ENCODE measurements at places on chromosomes 12 and 14.

DNA sequence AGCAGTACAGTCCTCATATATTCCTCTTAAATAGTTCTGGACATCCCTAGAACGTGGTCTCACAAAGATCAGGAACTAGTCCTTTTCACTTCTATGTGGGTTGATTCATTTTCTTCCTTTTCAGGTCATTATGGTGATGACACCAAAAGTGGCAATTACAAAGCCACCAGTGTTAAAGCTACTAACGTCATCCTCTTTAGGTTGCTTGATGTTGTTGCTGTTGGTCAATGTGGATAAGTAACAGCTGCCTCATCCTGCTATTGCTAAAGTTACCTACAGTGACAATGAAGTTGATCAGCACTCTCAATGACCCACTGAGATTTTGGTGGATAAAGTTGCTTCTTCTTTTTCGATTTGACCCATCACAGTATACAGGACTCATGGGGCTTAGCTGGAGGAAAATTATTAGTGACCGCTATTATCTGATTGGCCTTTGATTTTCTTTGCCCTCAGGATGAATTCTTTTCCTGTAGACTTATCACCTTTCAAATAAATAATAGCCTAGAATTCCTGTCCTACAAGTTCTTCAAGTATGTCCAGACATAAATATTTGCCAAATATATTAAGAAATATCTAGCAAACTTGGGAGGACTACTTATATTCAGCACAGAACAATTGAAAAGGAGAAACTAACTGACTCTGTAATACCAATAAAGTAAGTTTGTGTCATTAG lies 54.0 kb upstream of the ATP2B1 start:
- no peak for DNase-seq

DNA sequence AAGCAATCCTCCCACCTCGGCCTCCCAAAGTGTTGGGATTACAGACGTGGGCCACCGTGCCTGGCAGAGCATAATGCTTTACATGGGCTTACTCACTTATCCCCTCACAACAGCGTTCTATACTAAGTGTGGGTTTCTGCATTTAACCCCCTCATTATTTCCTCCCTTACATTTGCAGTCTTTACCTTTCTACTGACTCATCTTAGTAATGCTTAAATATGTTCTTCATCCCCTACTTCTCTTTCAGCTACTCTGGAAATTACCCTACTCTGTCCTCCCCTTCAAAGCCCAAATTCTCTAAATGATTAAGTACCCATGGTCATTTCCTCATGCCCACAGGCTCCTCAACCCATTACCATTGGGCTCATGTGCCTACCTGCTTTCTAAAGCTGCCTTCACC lies 40.7 kb downstream of the NKX2-1 start:
- DNase-seq = no peak

DNA sequence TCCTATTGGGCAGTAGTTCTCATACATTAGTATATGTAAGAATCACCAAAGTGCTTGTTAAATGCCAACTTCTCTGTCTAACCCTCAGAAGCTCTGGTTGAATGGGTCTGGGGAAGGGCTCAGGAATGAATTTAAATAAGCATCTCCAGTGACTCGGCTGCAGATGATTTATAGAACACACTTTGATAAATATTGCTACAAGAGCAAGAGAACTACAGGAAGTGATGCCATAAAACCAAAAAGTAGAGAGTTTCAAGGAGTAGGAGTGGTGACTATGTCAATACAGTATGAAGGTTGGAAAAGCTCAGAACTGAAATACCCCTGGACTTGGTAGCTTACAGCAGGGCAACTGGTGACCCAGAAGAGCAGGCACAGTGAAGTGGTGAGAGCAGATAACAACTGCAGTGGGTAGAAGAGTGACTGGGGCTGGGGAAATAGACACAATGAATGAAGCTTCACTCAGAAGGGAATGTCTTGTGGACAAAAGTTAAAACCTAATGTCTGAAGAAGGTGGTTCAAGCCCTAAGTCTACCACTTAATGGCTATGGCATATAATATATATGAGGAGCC lies 8.0 kb upstream of the PLEKHA5 start:
- no peak for DNase-seq

GRCh38 chr12:13587721-13588390 lies 391.3 kb downstream of the EMP1 start:
- DNase-seq = no peak

DNA sequence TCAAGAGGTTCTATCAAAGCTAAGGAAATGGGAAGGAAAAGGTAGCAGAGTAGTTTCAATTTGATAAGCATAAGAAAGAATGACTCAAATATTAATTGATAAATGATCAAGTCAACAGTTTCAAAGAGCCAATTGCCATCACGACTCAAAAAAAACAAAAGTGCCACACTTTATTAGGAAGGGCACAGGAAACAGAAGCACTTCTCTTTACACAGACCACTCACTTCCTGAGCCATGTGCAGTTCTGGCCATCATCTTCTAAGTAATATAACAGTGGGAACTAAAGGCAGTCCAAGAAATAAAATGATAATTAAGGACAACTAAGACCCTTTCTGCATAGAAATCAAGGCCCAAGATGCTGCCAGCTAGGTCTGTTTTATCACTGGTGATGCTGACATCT lies 13.2 kb downstream of the TM7SF3 start:
- DNase-seq = no peak

DNA sequence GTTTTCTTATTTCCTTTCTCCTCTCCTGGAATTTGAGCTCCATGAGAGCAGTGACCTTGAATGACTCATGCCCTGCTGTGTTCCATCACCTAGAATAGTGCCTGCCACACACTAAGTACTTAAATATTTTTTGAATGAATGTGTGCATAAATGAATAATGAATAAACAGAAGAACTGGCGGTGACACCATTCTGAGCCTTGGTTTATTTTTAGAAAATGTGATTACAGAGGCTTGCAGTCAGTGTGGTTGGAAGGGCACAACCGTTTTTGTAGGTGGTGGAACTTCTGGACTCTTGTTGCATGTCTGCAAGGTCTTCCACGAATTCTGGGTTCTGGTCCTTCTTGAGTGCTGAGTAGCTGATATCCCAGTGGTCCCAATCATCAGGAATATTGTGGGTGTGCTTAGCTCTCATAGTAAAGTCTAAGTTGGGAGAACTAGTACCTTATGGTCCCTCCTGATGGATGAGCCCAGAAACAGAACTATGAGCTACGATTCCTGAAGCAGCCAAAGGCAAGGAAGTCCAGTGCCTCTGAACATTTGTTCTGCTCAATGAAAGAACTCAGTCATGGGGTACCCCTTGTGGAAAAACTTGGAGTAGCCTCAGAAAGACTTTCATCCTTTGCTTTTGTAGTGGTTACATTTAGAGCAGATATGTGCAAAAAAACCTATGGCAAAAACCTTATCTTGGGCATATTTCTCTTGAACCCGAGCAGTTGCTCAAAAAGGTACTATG lies 28.8 kb upstream of the BHLHE41 start:
- no peak for DNase-seq

DNA sequence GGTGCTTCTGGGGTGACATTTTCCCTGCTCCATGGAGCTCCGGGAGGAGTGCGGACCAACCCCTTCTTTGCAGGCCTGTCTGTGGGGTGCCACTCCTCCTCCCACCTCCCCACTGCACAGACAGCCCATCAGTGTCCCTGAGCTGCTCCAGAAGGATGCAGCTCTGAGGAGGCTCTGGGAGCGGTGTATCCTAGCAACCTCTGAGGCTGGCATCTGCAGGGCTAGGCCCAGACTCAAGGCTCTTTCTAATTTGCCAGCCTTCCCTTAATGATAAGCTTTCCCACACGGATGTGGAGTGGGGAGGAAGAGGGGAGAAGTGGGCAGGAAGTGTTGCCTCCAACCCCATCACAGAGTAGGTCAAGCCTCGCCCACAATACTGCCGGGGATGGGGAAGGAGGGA lies 59.7 kb downstream of the CALM1 start:
- DNase-seq = no peak

DNA sequence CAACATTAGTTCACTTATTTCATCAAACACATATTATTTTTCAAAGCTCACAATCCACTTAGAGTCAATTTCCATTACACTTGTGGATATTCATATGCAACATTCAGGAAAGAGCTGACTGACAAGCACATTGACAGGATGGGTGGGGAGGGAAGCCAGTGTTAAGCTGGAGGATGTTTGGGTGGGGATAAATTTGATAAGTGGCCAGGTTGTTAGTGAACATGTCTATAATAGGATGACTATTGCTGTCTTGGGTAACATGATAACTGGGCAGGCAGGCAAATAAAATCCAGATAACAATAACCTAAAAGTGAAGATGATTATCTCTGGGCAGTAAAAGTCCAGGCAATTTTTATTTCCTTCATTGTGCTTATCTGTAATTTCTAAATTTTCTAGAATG lies 73.8 kb upstream of the OSBPL8 start:
- DNase-seq = no peak

GRCh38 chr12:63508543-63508942 lies 159.8 kb downstream of the DPY19L2 start:
- no peak for DNase-seq

DNA sequence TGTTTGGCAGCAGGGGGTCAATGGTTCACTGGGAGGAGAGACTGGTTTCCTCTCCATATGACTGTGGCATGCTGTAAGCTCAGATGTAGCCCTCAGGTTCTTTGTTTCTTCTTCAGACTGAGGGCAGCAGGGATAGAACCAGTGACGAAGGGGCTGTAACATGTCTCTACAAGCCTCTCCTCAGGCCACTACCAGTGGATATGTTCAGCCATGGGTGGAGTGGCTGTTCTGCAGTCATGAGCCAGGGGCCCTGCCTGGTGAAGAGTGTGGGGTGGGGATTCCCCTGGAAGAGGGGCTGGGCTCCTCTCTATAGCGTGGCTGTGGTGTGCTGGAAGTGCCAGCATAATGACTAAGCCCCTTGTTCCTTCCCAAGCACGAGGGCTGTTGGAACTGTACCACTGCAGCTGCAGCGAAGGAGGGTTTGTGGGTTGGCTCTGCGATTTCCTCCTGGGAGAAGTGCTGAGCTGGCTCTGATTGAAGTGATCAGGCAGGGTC lies 55.8 kb downstream of the CMAS start:
- DNase-seq = peak; percentile 12

GRCh38 chr12:102521662-102522277 lies 41.4 kb upstream of the IGF1 start:
- DNase-seq = no peak

DNA sequence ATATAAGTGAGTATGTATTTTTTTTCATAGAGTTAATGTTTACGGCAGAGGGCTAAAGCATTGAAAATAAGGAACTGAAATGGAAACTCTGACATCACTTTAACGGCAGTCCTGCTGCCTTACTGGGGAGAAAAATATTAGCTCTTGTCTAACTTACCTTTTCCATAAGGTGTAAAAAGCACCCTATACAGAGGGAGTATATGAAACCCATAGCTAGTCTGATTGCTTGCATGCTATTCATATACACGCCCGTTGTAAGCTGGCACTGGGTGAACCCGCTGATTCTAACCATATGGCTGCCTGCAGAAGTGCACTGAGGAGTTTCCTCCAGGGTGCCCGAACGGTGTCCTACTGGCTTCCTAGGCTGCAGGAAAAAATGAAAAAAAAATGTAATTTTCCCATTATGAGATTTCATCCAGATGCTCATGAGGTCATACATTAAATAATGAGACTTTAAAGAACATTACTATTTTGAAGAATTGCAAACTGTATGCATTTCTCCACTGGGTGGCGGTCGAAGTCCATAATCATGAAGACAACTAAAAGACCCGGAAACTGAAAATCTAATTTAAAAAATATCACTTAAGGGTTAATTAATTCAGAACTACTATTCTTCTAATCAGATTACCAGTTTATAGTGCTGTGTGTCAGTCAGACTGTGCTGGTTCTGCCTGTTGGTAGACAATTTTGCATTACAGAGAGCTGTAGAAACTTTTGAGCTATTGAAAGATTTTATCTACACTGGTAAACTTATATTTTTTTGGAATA lies 144.7 kb downstream of the ALX1 start:
- DNase-seq = peak; percentile 8

DNA sequence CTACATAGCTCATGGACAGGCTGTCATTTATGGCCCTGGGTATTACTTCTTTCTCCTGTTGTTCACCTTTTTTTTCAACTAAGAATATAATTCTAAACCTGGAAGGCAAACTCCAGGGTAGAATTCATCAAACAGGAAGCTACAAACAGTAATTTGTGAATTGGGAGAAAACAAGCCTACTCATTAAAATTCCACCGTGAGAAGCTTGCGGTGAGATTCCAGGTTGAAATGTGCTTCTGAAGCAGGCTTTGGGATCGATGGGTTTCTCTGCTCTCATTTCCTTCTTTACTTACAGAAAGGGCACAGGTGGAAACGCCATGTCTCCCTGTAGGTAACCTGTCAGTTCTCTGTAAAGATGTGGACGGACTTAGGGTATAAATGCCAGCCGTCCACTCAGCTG lies 257.5 kb downstream of the TMEM132C start:
- no peak for DNase-seq

GRCh38 chr12:106840243-106840642 lies 65.8 kb downstream of the RIC8B start:
- DNase-seq = no peak

DNA sequence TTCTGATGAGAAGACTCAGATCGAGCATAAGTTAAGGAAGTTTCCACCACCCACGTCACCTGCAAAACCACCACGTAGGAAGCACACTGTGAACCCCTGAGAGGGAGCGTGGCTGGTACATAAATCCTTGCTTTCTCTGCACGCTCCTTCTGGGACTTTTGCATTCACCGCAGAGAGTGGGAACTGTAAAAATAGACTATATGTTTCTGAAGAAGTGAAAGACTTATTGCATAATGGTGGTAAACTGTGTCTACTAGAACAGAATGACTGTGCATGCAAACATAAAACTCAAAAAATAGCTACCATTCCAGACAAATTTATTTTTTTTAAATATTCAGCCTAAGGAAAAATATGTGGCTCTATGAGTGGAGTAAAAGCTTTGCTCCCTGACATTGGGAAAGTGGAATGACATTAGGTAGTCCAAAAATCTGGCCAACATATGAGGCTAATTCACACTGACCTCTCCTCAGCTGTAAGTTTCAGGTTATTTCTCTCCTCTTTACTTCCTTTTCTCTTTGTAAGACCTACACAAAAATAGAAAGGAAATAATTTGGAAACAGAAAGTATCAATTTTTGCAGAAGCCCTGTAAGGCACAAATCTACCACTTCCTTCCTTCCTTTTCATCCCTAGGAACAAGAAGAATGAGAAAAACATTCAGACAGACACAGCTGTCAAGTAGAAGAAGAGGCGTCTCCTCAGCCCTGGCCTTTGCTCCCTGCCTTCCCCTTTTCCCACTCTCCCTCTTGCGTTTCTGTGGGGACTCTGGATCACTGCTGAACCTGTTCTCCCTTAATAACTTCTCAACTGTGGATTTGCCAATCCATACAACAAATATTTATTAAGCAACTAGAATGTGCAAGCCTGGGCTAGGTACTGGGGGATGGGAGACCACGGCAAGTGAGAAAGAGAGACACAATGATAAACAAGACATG lies 264.3 kb upstream of the FOXN3 start:
- DNase-seq = peak; percentile 54
